ENCODE measurements at places on chromosomes 16 and 17.
A peak's percentile ranks its signal among the peaks of the same experiment; 100 is the strongest.

- DNase-seq: no peak
These were observed 20.1 kb downstream of the CIITA start for GRCh38 chr16:10897134-10897533.

DNA sequence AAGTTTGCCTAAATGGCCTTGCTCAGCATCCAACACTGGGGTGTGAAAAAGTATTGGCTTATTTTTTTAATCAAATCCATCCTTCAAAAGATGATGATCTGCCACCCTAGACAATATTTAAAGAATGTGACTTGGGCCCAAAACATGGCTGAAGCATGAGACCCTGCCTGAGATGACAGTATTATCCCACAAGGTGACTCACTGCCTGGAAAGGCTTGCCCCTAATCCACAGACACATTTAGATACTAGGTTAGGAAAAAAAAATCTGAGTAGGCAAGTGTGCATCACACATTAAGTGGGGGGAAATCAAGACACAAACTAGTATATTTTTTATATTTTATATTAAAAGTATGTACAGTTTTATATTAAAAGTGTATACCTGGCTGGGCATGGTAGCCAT, 38.4 kb downstream of the TOM1L2 start:
- no peak for DNase-seq

DNA sequence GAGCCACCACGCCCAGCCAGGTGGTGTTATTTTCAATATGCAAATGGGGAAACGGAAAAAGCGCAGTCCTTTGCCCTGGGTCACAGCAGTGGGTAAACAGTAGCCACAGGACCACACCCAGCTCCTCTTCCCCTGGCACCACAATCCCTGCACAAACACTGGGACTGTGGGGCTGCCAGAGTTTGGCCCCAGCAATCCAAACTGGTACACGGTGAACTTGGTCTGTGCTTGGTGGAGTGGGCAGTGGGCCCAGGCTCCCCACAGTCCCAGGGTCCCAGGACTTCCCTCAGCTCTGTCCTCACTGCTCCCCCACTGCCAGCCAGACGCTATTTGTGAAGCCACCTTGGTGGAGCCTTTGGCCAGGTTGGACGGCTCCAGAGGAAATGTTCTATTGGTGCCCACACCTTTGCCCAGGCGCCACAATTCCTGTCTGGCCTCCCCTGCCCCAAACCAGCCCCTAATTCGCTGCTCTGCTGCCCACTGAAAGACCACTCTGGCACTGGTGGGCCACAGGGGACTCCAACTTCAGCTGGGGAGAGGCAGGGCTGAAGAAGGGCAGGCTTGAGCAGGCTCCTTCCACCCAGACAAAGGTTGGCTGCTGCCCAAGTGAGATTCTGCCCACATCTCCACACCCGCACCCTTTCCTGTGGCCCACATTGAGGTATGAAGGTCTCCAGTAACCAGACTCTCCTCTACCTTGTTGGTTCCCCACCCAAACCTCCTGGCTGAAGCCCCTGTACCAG, 2.1 kb downstream of the CHAD start:
- no peak for DNase-seq

DNA sequence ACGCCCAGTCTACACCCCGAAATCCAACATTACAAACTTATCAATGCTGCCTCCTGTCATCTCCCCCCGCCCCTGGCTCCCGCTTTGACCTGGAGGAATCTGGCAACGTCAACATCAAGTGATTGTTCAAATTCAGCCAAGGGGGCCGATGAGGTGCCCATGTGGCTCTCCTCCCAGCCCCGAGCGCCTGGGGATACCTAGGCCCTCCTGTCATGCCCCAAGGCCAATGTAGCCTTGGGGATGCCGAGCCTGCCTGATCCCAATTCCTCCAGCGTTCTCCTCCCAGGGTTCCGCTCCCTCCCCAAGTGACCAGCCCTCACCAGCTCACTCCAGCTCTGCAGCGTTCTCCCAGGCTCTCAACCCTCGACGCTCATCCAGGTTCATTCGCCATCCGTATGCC, 59.4 kb downstream of the NXN start:
- no peak for DNase-seq

DNA sequence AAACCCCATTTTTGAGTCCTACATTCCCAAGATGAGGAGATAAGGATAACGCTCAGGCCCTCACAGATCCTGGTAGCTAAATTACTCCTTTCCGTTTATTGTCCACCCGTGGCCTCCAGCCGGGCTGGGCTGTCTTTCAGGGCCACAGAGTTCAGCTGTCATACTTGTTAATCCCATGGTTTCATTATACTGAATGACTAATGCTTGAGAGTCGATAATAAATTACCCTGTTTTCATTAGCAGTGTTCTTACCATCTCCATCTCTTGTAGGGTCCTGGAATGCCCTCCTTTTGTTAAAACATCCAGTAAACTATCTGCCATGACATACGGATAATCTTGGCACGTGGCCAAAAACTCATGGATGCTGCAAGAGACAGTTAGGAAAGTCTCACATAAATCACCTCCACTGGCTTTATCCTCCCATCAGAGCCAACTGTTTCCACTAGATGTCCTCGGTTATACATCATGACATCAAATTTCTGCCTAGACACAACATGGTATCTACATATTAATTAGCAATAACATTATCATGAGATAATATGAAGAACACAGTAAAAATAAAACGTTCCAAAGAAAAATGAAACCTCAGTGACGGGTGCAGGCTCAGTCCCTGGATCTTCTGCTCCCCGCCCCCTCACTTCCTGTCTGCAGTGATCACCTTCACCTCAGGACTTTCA, 45.3 kb downstream of the BRD7 start:
- peak; percentile 40 for DNase-seq

DNA sequence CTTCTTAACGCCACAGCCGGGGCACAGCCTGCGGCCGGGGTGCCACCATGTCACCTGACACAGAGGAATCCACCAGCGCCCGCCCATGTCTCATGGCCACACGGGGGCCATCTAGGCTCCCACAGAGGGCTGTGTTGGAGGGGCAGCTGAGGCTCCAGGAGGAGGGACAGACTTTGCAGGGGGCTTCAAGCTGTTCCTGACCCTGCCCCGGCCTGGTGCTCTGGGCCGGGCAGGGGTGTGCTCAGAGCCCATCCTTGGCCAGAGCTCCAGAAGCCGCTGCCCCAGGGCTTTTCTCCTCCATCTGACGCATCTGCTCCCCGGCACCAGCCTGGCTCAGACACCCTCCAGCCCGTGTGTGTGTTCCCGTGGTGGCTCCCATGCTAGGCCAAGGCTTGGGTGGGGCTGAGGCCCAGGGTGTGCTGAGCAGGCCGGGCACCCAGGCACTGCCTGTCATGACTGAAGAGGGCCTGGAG, 7.8 kb upstream of the SLC38A10 start:
- DNase-seq: no peak

DNA sequence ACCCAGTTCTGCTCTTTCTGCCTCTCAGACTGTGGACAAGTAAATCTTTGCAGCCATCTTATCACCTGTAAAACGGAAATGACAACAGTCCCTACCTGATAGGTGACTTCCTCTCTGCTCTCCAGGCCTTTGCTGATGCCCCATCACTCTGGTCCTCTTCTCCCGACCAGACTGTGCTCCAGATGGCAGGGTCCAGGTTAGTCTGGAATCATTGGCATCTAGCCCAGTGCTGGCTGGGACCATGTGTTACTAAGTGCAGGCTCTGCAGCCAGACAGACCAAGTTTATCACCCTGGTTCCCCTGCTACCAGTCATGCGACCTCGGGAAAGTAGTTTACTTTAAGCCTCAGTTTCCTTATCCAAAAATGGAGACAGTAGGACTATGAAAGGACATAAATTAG, 1.8 kb upstream of the NUBP1 start:
- no peak for DNase-seq

DNA sequence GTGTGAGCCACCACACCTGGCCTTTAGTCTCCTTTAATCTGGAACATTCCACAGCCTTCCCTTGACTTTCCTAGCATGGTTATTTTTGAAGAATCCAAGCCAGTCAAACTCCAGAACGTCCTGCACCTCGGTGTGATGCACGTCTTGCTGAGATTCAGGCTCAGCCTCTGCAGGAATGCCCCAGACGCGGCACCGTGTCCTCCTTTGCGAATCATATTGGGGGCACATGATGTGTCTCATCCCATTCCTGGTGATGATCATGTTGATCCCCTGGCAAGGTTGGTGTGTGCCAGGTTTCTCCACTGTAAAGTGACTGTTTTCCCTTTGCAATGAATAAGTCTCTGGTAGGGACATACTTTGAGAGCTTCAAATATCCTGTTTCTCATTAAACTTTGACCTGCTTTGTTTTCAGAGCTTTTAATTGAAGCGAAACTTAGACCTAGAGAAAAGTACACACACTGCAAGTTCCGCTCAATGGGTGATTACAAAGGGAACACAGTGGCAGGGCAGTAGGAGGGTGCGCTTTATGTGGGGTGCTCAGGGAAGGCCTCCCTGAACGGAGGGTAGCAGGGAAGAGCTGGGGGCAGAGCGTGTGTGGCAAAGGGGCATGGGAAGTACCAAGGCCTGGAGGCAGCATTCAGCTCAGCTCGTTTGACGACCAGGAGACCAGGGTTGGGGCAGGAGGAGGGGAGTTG, 9.6 kb upstream of the ATP2C2 start:
- DNase-seq: no peak

DNA sequence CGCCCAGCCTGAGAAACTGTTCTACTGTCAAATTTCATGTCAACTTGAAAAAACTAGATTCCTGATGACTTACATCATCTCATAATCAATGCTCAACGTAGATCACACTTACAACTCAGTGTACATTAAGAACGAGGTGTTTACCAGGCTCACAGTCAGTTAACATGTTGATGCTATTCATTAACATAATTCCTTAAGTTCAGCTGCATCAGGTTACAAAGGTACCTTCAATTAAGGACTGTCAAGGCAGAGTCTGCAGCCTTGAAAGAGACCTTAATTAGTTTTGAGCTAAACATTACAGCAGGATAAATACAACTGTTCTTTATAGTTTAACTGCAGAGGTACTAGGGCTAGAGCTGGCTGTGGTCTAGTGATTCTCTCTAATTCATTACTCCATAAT, 1.9 kb downstream of the GNA13 start:
- DNase-seq: peak; percentile 39

GRCh38 chr16:66717112-66717675, 20.7 kb upstream of the CMTM4 start:
- DNase-seq: peak; percentile 35

DNA sequence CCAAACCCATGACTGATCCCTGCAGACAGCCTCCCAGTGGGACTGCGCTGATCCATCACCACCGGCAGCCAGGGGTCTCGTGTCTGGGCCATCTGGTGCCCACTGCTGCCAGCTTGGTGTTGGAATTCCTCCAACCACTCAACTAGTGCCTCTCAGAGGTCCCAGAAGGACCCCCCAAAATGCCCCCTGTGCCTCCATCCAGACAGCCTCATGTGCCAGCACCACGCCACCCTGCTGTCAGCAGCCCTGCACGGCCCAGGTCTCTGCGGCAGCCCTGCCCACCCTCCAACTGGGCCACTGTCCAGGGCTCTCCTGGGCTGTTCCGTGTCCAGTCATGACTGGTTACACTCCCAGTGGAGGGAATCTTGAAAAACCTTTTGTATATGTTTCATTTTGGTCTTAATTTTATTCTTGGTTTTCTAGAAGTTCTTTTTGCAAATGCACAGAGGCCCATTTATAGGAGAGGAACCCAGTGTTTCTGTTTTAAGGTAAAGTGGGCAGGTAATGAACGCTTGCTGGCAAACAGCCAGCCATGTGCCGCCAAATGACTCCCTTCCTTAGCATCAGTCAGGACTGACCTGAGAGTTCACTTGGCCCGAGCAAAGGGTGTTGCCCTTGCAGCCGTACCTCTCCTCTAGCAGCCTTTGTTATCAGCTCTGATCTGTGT, 34.6 kb downstream of the GRIN2C start:
- no peak for DNase-seq
